ENCODE measurements at places on chromosomes 2 and 18.

DNA sequence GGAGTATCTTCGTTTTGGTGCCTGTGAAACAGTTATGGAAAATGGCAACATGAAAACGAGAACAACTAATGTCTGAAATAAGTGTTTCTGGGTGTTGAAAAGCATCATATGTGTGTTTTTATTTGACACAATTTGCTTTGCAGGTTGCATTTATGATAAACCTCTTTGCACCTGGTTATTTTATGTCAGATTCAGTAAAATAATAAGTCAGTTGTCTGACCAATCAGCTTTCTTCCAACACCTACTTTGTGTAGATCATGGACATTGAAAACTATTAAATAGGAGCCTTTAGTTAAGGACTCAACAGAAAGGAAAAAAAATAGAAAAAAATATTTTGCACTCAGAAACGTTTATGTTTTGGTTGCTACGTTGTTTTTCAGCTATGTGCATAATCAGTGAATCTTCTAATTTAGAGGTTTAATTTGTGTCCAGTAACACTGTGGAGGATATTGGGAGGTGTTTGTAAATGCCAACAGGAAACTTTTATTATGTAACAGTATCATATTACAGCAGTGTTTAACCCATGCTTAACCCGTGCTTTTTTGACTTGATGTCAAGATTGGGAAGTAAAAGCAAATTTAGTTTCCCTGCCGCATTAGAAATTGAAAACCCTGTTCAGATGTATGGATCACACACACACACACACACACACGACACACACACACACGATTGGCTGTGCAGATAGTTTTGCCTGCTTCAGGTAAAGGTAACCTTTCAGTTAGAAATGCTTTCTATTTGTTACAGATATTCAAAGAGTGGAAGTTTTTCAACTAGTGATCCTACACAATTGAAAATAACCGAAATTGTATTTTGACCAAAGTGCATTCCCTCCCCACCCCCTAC is 2.6 kb downstream of the PKP4 start:
- no peak for DNase-seq

DNA sequence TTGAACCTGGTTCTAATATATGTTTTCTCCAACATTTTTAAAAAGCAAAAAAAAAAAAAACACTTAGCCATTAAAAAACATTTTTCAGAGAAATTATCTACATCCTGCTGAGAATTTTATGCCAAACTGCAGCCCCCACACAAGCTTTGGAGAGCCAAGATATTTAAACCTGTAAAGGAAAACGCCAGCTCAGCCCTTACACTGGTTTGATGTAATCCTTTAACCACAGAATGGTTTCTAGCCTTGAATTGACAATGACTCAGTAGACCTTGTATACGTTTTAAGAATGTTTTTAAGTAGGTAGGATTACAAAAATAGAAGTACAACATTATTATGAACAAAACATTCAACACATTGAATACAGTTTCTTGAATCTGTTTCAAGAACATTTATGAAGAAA is 113.6 kb downstream of the BABAM2 start:
- no peak for DNase-seq

GRCh38 chr2:199101487-199101886 is 356.3 kb downstream of the SATB2 start:
- no peak for DNase-seq

GRCh38 chr2:14567561-14567960 is 65.0 kb upstream of the LRATD1 start:
- no peak for DNase-seq

DNA sequence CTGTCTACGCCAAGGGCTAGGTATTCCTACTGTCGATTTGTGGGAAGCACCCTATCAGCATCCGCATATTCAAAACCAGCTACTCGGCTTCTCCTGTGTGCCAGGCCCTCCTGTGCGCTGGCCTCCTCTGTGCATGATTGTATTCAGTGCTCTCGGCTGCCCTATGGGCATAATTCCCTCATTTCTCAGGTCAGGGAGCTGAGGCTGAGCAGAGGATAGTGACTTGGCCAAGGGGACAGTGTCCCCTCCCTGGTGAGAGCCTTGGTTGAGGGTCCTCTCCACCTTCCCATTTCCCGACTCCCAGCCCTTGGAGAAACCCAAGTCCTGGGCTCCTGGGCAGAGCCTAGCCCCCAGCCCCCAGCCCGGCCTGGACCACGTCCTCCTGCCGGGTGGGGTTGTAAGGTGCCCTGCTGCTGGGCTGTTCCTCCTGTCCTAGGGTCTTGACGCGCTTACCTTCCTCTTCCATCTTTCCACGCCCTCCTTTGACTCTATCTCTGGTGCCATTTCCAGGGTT is 6.3 kb upstream of the HS6ST1 start:
- DNase-seq, result no peak

DNA sequence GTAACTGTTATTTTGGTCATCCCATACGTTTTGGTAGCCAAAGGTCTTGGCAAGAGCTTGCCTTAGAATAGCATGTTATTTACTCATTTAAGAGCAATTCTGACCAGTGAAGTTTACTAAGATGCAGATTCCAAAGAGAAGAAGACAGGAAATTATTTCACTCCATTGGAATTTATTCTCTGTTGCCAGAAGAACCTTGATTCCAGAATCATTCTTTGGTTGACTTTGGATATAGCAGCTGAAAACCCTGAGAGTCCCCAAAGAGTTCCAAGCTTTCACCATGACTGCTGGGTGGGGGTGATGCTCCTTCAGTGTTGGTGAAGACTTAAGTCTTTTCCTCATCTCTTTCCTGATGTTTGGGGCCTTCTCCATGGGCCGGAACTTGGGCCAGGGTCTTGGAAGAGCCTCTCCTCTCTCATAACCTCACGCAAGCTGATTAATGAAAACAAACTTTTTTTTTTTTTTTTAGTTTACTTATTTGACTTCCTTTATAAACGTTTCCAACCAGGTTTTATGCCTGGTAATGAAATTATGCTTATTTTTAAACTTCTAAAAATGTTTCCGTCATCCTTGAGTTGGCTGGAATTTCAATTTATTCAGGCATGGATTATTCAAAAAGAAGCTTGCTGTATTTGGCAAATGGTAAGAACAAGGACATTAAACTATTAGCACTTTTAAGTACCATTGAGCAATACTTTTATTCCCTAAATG is 192.0 kb downstream of the MTX2 start:
- DNase-seq, result no peak

DNA sequence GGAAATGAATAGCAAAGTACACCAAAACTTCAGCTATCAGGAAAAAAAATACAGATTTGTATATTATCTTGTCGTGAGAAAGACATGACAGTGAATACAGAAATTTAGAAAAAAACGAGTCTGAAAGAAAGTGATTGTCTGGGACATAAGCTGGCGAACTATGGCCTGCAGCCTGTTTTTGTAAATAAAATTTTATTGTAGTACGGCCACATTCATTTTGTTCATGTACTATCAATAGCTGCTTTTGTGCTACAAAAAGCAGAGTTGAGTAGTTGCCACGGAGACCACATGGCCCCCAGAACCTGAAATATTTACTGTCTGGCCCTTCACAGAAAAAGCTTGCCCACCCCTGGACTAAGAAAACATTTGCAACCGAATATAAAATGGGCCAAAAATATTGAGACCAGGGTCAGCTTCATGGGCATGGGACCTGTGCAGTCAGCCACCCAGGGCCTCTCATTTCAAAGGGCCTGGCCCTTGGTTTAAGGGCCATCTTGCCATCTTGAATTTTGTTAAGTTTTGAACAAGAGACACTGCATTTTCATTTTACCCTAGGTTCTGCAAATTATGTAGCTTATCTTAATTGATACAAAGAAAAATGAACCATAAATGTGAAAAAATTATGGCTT is 17.9 kb downstream of the ANTXR1 start:
- DNase-seq, result no peak

GRCh38 chr2:135066710-135067109 is 14.6 kb downstream of the RAB3GAP1 start:
- DNase-seq, result no peak

DNA sequence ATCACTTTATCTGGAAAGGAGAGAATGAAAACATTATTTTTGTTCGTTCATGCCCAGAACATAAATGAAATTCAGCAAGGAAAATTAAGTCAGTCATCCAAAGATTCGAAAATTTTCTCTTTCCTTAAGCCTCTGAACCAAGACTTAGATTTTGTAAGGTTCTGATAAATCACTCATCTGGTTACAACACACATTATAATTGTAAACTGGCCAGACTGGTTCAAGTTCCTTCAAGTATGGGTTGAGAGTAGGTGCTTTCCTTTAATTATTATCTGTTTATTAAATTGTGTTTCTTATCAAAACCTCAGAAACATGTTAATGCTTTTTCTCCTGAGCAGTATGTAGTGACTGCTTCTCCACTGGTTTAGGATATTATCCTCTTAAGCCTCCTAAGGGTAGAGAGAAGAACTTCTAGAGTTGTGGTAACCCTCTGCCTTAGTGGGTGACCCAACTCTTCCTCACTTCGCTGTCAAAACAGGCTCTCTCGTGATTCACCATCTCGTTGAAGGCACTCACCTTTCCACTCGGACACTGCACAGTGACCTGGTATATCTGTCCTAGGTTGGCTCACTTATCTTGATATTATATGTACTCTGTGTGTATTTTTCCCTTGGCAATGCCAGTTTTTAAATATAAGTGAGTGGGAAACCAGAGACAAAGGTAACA is 325.9 kb downstream of the PAX3 start:
- DNase-seq, result no peak

DNA sequence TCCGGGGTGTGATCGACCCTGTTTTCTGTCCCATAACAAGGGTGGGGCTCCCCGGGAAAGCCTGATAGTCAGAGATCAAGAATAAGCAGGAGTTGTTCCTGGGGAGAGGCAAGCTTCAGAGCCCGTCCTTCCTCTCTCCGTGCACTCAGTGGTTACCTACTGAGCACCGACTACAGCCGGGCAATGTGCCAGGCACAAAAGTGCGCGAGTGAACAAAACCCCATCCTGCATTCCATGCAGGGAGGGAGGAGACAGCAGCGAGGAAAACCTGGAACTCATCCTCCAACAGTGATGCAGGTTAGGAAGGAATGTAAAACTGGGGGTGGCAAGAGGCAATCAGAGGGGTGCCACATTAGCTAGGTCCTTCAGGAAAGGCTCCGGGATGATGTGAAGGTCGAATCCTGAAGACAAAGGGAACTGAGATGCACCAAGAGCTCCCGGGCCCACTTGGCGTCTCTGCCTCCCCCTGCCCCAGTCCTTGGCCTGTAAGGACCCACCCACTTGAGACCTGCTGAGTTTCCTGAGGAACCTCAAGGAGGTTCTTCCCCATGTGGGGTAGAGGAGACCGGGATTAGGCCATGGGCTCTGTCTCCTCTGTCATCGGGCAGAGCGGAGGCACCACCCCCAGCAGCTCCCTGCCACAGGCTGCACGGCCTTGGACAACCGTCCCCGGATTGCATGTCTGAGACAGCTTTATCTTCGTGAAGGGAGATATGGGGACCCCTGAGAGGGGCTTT is 198.2 kb downstream of the NDUFA10 start:
- peak; percentile 57 for DNase-seq

- DNase-seq, result no peak
Measured at GRCh38 chr2:239256350-239256743, 144.5 kb downstream of the HDAC4 start.

GRCh38 chr18:53261241-53261640 is 921.2 kb downstream of the DCC start:
- DNase-seq, result no peak

DNA sequence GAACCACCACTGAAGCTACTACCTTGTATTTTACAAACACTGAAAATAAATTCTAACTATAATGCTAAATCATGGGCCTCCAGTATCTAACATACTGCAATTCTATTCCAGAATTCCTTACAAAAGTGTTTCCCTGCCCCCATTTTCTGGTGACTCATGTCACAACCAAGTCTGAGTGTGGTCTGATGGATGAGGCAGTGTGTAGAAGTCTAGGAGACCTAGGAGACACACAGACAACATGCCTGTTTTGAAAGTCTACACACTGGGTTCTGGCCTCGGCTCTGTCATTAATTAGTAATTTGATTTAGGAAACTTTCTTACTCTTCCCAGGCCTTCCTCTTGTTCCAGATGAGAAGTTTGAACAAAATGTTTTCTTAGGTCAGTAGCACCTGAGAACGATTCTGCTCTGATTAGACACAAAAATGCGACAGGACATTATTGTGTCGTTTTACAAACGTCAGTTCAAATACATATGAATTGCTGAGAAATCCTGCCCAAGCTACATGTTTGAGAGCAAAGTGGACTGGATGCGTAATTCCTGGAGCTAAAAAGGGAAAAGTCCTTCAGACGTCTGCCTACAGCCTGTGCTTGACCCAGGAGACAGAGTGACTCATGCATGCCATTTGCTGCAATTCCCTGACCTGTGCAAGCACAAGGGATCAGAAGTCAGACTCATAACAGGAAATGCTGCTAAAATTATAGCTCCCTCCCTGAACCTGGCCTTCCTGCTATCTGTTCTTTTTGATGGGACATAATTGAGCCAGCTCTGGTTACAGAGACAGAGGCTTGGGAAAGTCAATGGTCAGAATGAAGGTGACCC is 494.4 kb downstream of the SOX11 start:
- DNase-seq, result no peak

DNA sequence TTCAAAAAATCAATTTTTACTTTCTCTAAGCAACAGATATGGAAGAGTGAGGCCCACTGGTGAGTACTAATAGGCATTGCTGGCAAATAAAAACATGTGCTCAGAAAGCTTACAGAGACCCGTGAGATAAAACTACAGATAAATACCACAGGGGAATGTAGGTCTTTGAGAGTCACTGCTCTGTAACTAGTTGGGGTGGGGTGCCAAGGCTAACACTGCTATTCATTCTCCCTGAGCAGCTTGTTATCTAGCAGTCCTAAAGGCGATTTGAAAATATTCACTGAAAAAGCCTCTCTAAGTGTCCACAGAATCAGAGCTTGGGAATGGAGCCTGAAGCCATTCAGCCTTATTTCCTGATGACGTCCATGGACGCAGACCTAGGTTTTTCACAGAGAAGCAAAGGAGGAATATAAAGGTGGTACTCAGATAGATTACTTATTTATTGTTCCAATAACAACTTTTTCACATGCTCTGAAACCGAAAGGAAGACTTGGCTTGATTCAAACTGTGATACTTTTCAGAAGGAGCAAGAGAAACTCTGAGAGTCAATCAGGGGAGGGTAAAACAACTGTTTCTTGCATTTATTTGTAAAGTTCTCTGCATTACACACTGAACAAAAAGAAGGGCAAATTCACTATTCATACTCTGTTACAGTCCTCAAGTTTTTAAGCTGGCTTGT is 188.4 kb downstream of the PPP1R1C start:
- DNase-seq, result no peak

- DNase-seq, result no peak
Measured at GRCh38 chr2:86042256-86043168, 63.2 kb downstream of the POLR1A start.

All from DMS79 treated with DMSO at 0.1 percent for 48 hours (cell line).